MV-4-11 (cell line): ENCODE measurements at places on chromosomes 1 and 21.

- no peak for DNase-seq
Measured at GRCh38 chr1:180057883-180058396, 96.7 kb upstream of the QSOX1 start.

GRCh38 chr1:18803151-18803791 is 56.2 kb downstream of the TAS1R2 start:
- no peak for DNase-seq

- no peak for DNase-seq
Measured at GRCh38 chr1:100502052-100502792, 35.7 kb upstream of the GPR88 start.

DNA sequence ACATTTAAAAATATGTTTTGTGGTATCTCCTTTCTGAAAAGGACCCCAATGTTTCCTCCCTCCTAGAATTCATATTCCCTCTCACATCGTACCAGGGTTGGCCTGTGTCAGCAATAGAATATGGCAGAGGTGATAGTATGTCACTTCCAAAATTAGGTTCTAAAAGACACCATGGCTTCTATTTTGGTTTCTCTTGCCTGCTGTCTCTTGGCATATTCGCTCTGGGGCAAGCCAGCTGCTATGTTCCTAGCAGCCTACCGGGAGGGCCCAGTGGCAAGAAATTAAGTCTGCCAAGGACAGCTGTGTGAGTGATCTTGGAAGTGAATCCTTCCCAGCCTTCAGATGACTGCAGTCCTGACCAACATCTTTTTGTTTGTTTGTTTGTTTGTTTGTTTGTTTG is 92.9 kb upstream of the PPM1J start:
- DNase-seq, result no peak

DNA sequence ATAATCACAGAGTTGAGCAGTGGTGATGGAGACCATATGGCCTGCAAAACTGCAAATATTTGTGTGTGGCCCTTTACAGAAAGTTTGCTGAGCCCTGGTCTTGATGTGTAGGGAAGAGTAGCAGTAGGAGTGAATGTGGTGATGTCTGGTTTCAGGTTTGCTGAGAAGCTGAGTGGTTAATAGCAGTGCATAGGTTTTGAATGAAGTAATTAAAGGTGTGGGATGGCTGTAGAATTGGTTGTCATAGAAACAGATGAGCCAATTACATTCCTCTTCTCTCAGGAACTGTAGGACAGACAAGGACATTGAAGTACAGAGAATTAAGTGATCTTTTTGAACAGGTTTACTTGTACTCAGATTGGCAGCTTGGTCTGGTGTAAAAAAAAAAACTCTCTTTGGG is 37.4 kb downstream of the PRDM2 start:
- DNase-seq, result no peak

DNA sequence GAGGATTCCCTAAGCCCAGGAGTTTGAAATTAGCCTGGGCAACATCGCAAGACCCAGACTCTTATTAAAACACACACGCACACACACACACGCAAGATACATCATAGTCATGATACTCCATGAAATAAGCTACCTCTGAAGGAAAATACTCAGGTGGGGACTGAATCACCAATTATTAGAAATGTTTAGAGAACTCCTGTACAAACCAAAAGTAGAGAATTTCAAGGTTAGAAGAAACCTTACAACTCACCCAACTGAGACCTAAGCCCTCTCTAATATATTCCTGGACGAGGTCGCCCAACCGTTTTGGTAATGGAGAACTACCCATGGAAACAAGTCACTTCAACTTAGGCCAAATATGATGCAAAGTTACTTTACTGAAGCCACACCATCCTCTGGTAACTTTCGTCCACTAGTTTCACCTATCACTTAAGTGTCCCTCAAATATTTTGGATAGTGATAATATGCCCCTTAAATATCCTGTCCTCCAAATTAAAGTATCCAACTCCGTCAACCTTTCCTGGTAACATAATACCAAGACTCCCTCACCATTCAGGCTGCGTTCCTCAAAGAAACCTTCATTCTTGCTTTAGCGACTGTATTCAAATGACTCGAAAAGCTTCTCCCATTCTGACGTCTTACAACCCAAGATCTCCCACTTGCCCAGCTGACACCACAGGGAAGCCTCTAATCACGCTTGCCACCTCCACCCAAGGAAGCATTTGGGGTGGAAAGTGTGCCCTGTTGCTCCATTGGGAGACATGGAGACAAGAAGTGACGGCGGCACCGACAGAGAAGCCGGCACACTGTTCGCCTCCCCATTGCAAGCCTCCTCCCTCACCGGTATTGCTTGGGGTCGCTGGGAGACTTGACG is 856 bp downstream of the NRDC start:
- DNase-seq, result peak; percentile 9

- DNase-seq, result no peak
Measured at GRCh38 chr21:35743571-35743970, 316.8 kb downstream of the SETD4 start.

DNA sequence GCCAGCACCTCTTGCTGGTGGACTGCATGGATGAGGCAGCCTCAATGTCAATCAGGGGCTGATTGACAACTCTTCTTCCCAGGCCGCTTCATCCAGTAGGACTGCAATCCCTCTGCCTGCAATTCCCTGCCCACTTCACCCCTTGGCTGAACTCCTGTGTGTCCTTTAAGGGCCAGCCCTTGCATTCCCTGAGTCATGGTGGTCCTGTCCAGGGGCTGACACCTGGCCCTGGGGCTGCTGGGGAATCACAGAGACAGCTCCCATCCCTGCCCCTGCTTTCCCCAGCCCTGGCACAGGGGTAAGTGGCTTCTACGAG is 4.6 kb upstream of the EPS8L3 start:
- no peak for DNase-seq

DNA sequence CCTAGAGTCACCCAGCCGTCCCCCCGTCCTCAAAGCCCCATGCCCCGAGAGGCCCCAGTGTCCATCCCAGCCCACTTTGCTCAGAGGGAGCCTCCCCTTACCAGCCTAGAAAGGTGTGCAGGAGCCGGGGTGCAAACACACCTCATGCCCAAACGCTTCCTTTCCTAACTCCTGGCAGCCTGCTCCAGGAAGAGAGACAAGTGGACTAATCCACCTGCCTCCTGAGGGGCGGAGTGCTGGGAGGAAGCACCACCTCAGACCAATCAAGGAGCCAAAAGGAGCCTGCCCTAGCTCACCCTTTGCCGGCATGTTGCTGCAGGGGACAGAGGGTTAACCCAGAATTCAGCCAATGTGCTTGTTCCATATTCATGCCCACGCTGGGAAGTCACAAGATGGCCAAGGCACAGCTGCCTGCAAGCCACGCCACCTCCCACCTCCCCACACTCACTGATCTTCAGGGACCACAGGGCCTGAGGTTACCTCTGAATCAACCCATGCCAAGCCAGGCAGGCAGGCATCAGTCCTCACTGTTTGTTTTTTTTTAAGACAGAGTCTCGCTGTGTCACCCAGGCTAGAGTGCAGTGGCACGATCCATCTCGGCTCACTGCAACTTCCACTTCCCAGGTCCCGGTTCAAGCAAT is 27.8 kb downstream of the PLEKHA6 start:
- DNase-seq, result no peak

GRCh38 chr1:89454845-89455521 is 69.6 kb upstream of the LRRC8B start:
- DNase-seq, result peak; percentile 59

GRCh38 chr1:234276151-234276788 is 97.0 kb upstream of the COA6 start:
- no peak for DNase-seq

DNA sequence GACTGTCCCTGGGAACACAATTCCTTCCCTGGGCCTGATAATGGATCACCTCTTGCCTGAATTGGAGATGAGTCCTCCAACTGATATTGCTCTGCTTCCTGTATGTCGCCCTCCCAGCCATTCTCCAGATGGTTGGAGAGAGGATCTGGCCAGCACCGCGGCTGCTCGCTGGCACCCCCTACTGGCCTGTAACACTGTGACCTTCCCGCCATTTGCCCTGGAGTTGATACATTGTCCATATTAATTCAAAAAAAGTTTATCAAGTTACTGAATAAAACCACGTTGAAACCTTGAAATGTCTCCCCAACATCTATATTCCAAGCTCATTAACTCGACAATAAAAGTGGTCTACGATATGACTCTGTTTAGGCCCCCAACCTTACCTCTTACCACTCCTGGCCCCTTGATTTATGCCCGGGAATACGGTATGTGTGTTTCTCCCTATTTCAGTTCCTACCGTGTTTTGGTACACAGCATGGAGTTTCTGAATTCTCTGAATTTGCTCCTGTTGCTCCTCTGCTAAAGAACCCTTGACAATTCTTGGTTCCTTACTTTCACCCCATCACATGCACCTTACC is 241.8 kb upstream of the KIAA0040 start:
- no peak for DNase-seq

- no peak for DNase-seq
Measured at GRCh38 chr1:173195596-173196088, 11.5 kb downstream of the TNFSF4 start.

DNA sequence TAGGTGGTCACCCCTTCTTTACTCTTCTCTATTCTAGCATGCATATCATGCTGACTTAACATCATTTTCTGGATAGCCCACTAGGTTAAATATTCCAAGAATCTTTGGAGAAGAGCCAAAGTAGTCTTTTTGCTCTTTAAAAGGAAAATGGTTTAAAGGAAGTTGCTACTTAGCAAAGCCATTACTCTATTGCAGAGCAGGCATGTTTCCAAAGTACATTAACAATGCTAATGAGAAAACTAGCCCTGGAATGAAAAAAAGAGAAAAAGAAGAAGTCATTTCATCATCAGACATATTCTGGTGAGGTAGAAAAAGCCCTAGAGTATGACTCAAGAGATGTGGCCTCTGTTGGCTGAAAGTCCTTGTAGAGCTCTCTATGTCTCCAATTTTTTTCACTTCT is 74.0 kb downstream of the NUF2 start:
- peak; percentile 94 for DNase-seq

- no peak for DNase-seq
Measured at GRCh38 chr21:41581592-41582228, 73.8 kb upstream of the TMPRSS2 start.

GRCh38 chr1:245549996-245550719 is 395.4 kb downstream of the KIF26B start:
- DNase-seq, result no peak

DNA sequence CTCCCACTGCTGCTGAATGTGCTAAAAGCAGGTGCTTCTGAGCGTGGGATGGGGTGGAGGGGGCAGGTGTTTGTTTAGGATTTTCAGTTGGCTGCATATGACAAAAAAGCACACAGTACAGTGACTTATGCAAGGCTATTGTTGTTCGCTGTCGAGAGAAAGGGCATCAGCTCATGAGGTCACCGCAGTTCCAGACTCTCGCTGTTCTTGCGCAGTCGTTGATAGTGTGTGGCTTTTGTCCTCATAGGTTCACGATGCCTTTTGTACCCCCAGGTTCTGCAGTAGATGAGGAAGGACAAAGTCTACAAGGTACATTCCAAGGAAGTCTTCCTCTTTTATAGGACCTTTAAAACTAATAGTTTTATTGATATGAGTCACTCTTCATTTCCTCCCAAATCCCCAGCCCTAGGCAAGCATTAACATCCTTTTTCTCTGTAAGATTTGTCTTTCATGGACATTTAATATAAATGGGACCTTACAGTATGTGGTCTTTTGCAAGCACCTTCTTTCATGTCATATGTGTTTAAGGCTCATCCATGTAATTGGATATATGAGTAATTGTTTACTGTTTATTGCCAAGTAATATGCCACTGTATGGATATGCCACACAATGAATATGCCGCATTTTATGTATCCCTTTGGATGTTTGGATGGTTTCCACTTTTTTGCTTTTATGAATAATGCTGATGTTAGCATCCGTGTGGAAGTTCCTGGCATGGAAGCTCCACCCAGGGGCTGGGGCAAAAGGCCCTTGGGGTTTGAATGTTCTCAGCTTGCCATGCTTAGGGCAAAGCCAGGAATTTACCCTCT is 14.5 kb upstream of the NLRP3 start:
- no peak for DNase-seq

- peak; percentile 98 for DNase-seq
Measured at GRCh38 chr1:226001963-226002666, 3.0 kb upstream of the SDE2 start.

DNA sequence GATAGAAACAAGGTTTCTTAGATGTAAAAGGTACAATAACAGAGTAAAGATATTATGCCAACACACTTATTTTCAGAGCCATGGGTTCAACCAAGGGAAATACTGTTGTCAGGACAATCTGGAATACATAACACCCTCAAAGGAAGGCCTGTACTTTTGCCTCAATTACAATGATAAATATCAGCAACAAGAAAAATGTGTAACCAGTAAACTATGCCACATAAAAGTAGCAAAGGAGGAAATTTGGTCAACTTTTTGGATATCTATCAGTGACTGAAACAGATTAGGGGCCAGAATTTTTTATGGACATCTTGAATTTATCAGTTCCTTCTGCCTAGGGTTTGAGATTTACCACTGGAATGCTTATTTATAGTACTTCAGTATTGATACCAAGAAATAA is 24.6 kb upstream of the RAP1GAP start:
- DNase-seq, result no peak

GRCh38 chr1:151196292-151196800 is 2.0 kb upstream of the PIP5K1A start:
- DNase-seq, result peak; percentile 83

- no peak for DNase-seq
Measured at GRCh38 chr1:177909416-177909815, 60.4 kb downstream of the SEC16B start.

- DNase-seq, result peak; percentile 100
Measured at GRCh38 chr1:203287109-203287893, 18.0 kb upstream of the BTG2 start.

DNA sequence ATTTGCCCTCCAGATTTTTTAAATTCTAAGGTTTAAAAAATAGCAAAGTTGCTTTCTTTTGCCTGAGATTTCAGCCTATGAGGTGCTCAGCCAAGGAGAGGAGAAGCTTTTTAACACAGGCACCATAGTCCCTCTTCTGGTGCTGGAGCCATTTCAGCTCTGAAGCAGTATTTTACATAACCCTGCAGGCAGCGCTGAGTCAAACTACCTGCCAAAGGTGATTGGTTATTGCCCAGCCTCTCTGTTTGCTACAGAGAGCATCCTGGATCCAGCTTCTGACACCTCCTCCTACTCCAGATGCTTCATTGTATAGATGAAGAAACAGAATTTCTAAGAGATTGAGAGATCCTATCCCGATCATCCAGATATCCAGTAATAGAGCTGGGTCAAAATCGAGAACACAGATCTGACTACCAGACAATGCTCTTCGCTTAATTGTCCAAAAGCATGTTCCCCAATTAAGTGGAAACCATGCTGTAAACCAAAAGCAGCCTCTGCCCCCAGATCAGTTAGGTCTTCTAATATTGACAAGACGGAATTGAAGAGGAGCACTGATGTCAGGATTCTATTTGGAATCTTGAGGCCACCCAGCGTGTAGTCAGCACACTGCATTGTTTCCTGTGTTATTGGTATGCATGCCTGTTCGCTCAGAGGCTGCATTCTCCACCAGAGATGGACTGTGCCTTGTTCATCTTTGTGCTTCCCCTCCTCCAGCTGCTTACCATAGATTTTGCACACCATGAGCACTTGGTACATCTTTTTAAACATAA is 22.1 kb downstream of the RGS8 start:
- DNase-seq, result no peak

GRCh38 chr1:214727274-214727673 is 124.3 kb downstream of the CENPF start:
- no peak for DNase-seq
